ENCODE measurements at places on chromosomes 3 and 15.
A peak's percentile ranks its signal among the peaks of the same experiment; 100 is the strongest.

- no peak for DNase-seq
These were observed 34.1 kb upstream of the SMAD3 start for GRCh38 chr15:67031331-67031730.

DNA sequence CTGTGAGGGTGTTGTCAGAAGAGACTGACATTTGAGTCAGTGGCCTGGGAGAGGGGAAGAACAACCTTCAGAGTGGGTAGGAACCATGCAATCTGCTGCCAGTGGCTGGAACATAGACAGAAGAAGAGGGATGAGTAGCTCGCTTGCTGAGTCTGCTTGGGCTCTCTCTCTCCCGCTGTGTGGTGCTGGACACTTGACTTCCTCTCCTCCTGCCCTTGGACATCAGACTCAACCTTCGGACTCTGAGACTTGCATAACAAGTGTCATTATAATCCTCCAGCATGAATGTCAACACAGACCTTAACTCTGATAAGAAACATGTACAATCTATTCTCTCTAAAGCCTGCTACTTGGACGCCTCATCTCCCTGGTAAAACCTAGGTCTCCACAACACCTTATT is 5.9 kb upstream of the NMD3 start:
- DNase-seq: no peak

GRCh38 chr3:88059380-88060170 is 520 bp downstream of the ZNF654 start:
- DNase-seq: no peak

DNA sequence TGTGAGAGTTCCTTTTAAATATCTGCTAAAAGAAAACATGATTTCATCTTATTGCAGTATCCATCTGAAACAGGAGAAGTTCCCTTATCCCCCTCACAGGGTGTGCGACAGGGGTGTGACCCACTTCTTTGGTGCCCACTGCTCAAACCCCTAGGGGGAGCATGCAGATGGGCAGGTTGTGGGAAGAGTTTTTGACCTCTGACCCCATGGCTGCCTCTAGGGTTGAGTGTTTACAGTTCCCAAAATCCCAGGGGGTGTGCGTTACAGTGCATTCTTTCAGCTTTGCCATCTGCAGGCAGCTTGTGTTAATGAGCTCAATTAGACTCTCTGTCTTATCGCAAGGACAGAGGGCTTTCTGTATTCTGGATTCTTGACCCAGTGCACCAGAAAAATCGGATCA is 443.2 kb upstream of the FRG2C start:
- no peak for DNase-seq

GRCh38 chr3:132997404-132998185 is 40.6 kb upstream of the TMEM108 start:
- no peak for DNase-seq

DNA sequence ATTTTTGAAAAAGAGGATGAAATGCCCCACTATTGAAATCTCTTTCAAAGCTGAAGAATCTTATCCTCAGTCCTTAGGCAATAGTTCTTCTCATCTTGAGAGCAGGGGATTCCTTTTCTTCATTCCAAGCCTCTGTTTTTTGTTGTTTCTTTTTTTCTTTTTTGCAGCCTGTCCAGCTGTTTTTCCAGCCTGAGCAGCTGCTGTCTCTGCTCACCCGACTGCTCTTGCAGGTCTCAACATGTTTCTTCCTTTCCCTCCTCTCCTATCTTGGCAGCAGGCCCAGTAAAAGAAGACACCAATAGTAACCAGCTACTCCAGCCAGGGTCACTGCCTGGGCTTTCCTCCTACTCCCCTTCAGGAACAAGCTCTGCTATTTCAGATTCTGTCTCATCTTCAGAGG is 23.8 kb downstream of the MEX3B start:
- DNase-seq: peak; percentile 19

DNA sequence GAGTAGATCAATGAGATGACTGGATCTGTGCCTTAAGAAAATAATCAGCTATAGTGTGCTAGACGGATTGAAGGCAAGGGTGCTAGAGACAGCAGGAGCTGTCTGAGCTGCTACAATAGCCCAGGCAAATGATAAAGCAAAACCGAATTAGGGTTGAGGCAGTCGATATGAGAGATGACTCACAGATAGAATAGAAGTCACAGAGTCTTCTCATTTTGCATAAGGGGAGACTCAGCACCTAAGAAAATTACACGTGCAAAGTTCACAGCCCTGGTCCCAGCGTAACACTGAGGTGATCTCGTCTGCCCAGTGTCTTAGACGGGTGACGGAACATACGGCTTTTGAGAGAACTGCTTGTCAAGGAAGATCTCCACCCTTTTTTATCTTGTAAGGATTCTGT is 11.6 kb downstream of the LPP start:
- DNase-seq: peak; percentile 19

DNA sequence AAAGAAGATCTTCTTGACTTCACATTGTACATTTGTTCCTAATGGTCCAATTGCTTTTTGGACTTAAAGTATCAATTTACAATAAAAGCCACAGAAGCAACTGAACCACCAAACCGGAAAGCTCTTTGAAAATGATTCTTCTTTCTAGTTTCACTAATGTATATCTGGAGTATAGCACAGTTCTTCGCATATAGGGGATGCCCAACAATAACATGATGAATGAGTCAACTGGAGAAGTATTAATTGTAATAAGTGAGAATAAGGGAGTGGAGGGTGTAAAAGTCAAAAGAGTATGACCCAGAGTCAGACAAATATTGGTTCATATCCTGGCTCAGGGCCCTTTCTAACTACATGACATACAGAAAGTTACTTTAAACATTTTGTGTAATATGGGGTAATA is 425.2 kb downstream of the ZBTB20 start:
- DNase-seq: no peak

DNA sequence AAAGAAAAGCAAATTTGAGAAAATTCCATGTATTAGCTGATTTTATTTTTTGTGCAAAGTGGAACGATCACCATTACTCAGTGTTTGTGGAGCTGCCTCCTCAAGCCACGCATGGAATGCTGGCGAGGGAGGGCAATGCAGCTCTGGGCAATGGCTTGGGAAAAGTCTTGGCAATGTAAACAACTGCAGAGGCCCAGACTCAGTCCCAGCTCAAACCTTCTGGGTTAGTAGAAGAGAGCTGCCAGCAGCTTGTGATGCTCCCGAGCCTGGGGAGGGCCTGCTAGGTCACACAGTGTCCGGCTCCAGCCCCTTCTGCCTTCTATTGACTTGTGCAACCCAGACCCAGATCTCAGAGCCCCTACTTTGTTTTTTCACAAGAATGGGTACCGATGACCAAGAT is 4.3 kb downstream of the EPHB1 start:
- peak; percentile 40 for DNase-seq

- no peak for DNase-seq
These were observed 361.4 kb upstream of the ICE2 start for GRCh38 chr15:60840306-60840702.

DNA sequence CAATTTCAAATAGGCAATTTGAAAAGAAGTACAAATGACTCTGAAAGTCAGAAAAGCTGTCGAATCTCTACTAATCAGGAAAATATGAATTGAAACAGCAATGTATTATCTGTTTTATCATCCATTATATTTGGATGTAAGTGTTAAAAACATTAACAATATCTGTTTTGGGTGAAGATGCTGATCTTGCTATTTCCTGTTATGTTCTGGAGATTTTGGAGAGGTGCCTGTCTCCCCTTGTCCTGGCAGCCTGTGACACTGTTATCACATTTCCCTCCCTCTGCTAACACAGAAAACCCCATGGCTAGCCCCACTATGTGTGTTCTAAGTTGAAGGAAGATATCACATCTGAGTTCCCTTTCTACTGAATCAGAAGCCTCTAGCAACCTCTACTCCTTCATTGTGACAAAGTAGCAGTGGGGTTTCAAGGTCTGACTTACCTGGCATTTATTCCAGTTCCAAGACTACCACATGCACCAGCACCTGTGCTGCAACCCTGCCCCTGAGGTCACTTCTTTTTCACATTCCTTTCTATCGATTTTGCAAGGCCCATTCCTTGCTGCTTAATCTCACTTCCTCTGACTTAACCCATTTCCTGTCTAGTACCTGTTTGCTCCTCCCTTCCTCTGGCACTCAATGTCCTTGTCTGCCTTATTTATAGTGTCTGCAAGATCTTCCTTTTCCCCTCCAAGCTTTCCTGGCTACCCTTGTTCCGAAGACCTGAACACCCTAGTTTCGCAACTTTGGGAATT is 95.5 kb upstream of the COL8A1 start:
- DNase-seq: no peak

- no peak for DNase-seq
These were observed 19.7 kb downstream of the IL16 start for GRCh38 chr15:81216422-81216821.

Data from RPMI7951 (cell line).